CD4-positive, alpha-beta T cell (primary cell): ENCODE measurements at places on chromosomes 1 and 21. TPM values are rescaled to one million over a fixed set of nuclear protein-coding genes. Genes with fewer than 3 reads are reported as not detected.

GRCh38 chr1:2977886-2978611 lies 43.2 kb upstream of the ACTRT2 start:
- H3K36me3 ChIP-seq: no peaks in the 10 kb centered on the region
- no peak for DNase-seq
- H3K4me1 ChIP-seq: peaks cover 10% of the 10 kb centered on the region
- no peak overlapping the region for H3K27ac ChIP-seq
- no peak overlapping the region for H3K4me3 ChIP-seq

GRCh38 chr1:234731569-234732085 lies 121.6 kb upstream of the IRF2BP2 start:
- H3K4me3 ChIP-seq: no peak overlapping the region
- peaks cover 64% of the 10 kb centered on the region for H3K4me1 ChIP-seq
- H3K36me3 ChIP-seq: no peaks in the 10 kb centered on the region

DNA sequence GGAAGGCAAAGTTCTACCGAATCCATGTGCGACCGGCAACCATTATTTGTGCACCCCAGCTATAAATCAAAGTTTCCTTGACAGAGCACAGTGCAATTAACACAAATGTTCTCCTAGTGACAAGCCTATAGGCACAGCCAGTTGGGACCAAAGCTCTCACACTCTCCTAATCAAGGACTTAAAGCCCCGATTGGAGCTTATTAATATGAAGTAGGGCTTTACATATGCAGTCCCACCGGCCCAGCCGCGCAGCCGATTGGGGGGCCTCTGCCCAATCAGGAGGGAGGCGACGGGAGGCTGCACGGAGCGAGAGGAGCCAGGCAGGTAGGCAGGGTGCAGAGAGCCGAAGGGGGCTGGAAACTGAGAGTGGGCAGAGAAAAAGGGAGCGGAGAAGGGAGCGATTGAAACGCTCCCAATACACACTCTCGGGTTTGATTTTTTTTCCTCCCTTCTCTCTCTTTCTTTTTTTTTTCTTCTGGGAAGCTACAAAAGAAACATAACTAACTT lies at the start of gene ESRRG:
TSS of gene ESRRG (minus strand) at position 156 of the 507 bp plus-strand sequence. CDS start at position 26, 130 bp downstream.
- no peaks in the 10 kb centered on the region for H3K36me3 ChIP-seq
- H3K4me1 ChIP-seq: no peaks in the 10 kb centered on the region
- H3K27me3 ChIP-seq: no peaks in the 10 kb centered on the region
- no peak within 1 kb of the TSS for H3K4me3 ChIP-seq
- H3K27ac ChIP-seq: no peak within 1 kb of the TSS

GRCh38 chr1:115467790-115468189 lies 129.7 kb upstream of the NGF start:
- H3K27me3 ChIP-seq: no peaks in the 10 kb centered on the region
- H3K4me1 ChIP-seq: no peaks in the 10 kb centered on the region
- H3K36me3 ChIP-seq: no peaks in the 10 kb centered on the region
- H3K27ac ChIP-seq: no peak overlapping the region

DNA sequence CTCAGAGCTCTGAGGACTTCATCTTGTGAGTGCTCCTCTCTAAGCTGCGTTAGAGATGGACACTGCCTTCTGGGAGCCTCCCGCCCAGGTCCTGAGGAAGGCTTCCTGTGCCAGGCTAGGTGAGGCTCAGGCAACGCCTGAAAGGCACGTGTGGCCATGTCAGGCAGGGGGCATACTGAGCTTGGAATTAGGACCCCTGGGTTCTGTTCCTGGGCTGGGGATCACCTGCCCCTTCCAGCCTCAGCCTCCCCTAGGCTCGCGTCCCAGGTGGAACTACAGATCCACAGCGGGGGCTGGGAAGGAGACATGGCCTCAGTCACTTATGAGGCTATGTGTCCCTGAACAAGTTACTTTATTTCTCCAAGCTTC lies 10.0 kb upstream of the ASCL5 start:
- H3K27me3 ChIP-seq: no peaks in the 10 kb centered on the region
- H3K27ac ChIP-seq: no peak overlapping the region
- no peaks in the 10 kb centered on the region for H3K4me1 ChIP-seq

DNA sequence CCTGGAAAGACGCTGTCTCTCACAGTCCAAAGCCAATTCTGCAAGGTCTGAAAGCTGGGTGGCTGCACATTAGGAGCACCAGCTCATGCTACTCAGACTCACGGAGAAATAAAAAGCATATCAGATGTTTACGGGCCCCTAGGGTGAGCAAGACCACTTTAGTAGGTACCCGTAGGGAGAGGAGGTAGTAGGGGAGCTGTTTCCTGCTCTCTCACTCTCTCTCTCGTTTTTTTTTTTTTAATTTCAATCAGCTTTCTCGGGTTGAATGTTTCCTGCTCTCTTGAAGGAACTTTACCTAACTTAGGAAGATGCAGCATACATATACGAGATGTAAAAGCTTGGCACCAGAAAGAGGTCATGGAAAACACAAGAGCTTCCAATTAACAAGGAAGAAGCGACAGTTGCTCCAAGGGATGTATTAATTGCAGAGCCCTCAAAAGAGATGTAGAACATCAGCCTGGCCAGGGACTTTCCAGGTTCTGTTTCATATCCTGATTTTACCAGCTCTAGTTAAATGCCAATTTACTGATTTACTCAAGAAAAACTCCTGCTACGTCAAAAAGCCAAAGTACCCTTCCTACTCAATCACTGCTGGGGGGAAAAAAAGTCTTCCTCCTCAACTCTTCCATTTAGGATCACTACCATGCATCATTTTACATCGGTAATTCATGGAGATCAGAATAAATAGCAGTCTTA lies 3.1 kb downstream of the LORICRIN start:
- peaks cover 20% of the 10 kb centered on the region for H3K4me1 ChIP-seq
- no peaks in the 10 kb centered on the region for H3K36me3 ChIP-seq
- H3K4me3 ChIP-seq: no peak overlapping the region
- peaks cover 53% of the 10 kb centered on the region for H3K27me3 ChIP-seq

The LCE2C gene
- total RNA-seq: not detected
